ENCODE measurements at places on chromosomes 16 and 17. TPM values are rescaled to one million over a fixed set of nuclear protein-coding genes. Genes with fewer than 3 reads are reported as not detected.
A peak's percentile ranks its signal among the peaks of the same experiment; 100 is the strongest.

RCVRN gene
- not detected for total RNA-seq

TBC1D3H gene
- not detected for total RNA-seq

IRX5 gene
- 0.17 TPM for total RNA-seq

ACSM3 gene
- 1.3 TPM for total RNA-seq

KRTAP4-5 gene
- not detected for total RNA-seq

DNA sequence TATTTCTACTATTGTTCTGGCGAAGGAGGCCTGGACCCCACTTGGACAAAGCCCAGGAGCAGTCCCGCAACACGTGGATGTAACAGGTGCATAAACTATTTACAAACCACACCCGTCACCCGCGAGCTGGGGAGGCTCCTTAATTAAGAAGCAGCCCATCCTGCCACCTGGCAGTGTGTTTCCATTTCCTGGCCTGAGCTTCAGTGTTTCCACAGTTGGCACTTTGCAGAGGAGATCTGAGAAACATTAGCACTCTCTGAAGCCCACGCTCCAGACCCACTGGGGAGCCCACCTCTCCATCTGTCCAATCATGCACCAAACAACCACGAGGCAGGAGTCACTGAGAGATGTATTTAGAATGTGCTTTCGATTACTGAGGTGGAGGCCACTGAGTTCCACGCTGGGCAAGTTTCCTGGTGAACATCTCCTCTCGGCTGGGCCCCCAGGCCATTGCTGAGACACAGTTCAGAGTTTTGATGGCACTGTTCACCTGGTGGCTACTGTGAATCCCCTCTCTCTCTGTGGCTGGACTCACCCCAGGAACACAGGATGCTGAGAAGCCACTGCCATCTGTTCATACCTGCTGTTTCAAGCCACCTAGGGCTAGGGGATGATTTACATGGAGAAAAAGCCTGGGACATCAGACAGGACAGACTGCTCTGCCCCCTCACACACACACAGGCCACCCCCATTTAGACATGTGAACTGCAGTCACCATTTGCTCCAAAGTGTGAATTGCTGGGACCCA is 129.1 kb downstream of the AIPL1 start:
- no peak overlapping the region for H3K27ac ChIP-seq
- no peaks in the 10 kb centered on the region for H3K36me3 ChIP-seq
- H3K27me3 ChIP-seq, result no peaks in the 10 kb centered on the region
- no peak for DNase-seq
- no peak overlapping the region for H3K4me3 ChIP-seq
- H3K4me1 ChIP-seq, result no peaks in the 10 kb centered on the region

GRCh38 chr17:73043686-73044581 is 48.6 kb downstream of the SLC39A11 start:
- no peaks in the 10 kb centered on the region for H3K36me3 ChIP-seq
- peak overlapping the region; percentile 44 for H3K27ac ChIP-seq

DNA sequence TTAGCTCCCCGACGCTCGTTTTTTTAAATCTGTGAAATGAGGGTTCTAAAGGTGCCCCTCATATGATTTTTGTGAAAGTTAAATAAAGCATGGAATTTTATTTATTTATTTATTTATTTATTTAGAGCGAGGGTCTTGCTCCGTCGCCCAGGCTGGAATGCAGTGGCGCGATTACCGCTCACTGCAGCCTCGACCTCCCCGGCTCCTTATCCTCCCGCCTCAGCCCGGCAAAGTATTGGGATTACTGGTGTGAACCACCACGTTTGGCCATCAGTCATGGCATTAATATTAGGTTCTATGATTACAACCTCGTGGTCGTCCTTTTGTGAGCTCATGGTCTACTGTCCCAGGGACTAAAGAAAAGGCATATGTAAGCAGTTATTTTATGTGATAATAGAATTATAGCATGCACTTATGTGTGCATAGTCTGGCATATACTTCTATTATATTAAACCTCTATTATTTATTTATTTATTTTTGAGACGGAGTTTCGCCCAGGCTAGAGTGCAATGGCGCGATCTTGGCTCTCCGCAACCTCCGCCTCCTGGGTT is 557 bp upstream of the LUC7L start:
- H3K27ac ChIP-seq, result no peak overlapping the region
- no peaks in the 10 kb centered on the region for H3K27me3 ChIP-seq
- H3K4me3 ChIP-seq, result peak overlapping the region; percentile 98
- H3K4me1 ChIP-seq, result peaks cover 3% of the 10 kb centered on the region
- H3K36me3 ChIP-seq, result peaks cover 7% of the 10 kb centered on the region

GRCh38 chr16:30430428-30430970 is 669 bp upstream of the DCTPP1 start:
- no peak for DNase-seq
- peaks cover 6% of the 10 kb centered on the region for H3K27me3 ChIP-seq
- peaks cover 4% of the 10 kb centered on the region for H3K36me3 ChIP-seq
- H3K4me3 ChIP-seq, result peak overlapping the region; percentile 92
- H3K4me1 ChIP-seq, result peaks cover 2% of the 10 kb centered on the region

GRCh38 chr16:7374614-7375174 is 42.0 kb downstream of the RBFOX1 start:
- H3K27ac ChIP-seq, result no peak overlapping the region
- H3K4me3 ChIP-seq, result no peak overlapping the region
- H3K36me3 ChIP-seq, result no peaks in the 10 kb centered on the region
- H3K27me3 ChIP-seq, result no peaks in the 10 kb centered on the region

GRCh38 chr16:29641561-29641960 is 21.5 kb upstream of the SPN start:
- no peak overlapping the region for H3K4me3 ChIP-seq
- no peaks in the 10 kb centered on the region for H3K36me3 ChIP-seq
- no peaks in the 10 kb centered on the region for H3K4me1 ChIP-seq
- no peak overlapping the region for H3K27ac ChIP-seq
- no peaks in the 10 kb centered on the region for H3K27me3 ChIP-seq
- DNase-seq, result peak; percentile 4

DNA sequence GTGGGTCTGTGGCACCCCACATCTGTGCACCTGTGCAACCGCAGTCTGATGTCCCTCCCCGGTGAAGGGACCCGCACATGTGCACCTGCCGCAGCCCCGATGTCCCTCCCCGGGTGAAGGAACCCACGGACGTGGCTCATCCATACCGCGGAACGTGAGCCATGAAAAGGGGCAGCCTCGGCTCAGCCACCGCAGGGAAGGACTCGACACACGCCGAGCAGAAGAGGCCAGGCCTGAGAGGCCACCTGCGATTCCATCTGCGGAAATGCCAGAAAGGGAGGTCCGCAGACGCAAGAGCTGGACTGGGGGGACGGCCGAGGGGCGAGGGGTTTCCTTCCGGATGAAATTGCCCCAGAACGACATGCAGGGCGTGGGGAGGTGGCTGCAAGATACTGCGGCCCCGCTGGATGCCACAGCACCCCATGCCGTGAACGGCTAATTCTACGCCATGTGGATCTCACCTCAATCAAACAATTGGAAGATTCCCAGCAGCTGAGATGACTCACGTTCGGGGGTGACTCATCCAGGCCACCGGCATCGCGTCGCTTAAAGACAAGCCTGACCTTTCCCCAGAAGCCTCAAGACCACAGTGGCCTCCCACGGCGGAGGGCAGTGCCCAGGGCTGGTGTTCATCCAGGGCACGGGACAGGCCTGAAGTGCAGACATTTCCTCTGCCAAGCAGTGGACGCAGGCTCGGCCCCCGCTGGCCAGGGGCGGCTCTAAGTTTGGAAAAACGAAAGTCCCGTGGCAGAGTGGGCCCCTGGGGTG is 21.0 kb downstream of the SOX8 start:
- no peak overlapping the region for H3K27ac ChIP-seq
- H3K36me3 ChIP-seq, result no peaks in the 10 kb centered on the region
- H3K4me1 ChIP-seq, result no peaks in the 10 kb centered on the region
- H3K27me3 ChIP-seq, result no peaks in the 10 kb centered on the region
- DNase-seq, result peak; percentile 89

DNA sequence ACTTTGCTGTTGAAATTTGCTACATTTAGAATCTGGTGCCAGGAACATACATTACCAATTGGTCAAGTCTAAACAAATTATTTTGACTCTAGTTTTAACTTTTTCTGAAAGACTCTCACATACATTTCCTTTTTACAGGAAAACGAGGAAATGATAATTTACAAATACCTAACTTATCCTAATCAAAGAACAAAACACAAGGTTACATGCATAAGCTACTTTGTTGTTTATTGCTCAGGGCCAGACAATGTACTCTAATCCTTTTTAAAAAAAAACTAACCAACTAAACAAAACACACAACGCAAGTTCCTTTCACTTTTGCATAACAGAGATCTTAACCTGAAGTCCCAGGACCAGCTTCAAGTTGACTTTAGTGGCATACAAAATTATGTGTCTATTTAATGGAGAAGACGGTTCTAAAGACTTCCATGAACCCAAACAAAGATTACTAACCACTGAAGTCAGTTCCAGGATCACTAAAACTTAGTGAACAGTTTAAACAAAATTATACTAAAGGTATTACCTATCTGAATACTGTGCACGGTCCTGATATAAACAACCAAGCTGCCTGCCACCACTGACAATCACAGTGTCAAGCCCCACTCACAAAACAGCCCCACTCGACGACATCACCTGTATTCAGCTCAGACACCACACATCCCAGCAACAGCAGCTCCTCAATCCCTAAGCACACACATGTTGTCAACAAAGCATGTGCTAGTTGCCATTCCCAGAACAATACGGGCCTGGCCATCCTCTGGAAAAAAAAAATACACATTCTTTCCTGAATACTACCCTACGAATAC is 1.9 kb downstream of the ZNF652 start:
- H3K4me3 ChIP-seq, result peak overlapping the region; percentile 94
- no peak for DNase-seq
- H3K36me3 ChIP-seq, result no peaks in the 10 kb centered on the region
- H3K4me1 ChIP-seq, result peaks cover 12% of the 10 kb centered on the region

- no peaks in the 10 kb centered on the region for H3K4me1 ChIP-seq
- H3K27ac ChIP-seq, result no peak overlapping the region
- no peak overlapping the region for H3K4me3 ChIP-seq
- H3K36me3 ChIP-seq, result no peaks in the 10 kb centered on the region
- no peaks in the 10 kb centered on the region for H3K27me3 ChIP-seq
Observed at GRCh38 chr17:34527908-34528470, 51.4 kb upstream of the TMEM132E start.

Measured in fibroblast of lung (primary cell).